Esophagus mucosa (tissue), 1 donor: ENCODE measurements at places on chromosomes 4 and X.

GRCh38 chr4:33160126-33160525, 2440.0 kb downstream of the PCDH7 start:
- no peak for ATAC-seq

GRCh38 chr4:16513876-16514275, 287.6 kb upstream of the TAPT1 start:
- ATAC-seq = no peak

- ATAC-seq = no peak
These were observed 26.5 kb upstream of the CCDC160 start for GRCh38 chrX:134210465-134210864.

DNA sequence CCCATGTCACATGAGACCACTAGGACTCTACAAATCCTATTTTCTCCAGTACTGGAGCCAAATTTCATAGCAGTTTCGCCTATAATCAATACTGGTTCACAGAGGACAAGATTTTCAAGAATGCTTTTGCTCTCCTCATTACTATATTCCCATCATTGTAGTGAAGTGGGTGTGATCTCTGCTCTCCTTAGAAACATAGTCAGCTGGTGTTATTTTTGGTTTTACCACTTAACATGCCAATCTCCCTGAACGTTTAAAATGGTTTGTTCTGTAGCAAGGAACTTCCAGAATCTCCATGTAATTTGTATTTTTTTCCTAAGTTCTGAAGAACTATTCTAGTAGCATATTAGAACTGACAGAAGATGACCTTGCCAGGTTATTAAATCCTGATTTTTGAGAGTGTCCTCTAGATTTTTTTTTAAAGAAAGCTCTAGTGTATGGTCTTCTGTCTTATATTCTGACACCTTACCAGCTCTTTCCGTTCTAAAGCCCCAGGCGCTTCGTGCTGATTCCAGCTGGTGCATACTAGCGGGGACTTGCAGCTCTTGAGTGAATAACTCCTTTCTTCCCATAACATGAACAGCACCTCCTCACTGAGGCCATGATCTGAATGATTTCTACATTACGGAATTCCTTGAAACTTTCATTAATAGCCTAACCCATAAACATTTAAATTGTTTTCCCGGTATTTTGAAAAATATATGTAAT, 1372.9 kb downstream of the TECRL start:
- no peak for ATAC-seq

DNA sequence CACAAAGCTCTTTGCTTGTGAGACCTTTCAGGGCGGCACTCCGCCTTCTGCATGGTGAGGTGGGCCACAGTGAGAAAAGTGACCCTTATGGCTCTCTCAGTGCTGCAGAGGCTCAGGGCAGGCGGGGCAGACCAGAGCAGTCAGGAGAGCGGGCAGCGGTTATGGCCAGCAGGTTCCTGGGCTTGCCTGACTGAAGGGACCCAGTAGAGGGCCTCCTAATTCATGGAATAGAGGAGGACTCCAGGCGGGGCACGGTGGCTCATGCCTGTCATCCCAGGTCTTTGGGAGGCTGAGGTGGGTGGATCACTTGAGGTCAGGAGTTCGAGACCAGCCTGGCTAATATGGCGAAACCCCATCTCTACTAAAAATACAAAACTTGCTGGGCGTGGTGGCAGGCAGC, 91.4 kb downstream of the CLNK start:
- no peak for ATAC-seq

DNA sequence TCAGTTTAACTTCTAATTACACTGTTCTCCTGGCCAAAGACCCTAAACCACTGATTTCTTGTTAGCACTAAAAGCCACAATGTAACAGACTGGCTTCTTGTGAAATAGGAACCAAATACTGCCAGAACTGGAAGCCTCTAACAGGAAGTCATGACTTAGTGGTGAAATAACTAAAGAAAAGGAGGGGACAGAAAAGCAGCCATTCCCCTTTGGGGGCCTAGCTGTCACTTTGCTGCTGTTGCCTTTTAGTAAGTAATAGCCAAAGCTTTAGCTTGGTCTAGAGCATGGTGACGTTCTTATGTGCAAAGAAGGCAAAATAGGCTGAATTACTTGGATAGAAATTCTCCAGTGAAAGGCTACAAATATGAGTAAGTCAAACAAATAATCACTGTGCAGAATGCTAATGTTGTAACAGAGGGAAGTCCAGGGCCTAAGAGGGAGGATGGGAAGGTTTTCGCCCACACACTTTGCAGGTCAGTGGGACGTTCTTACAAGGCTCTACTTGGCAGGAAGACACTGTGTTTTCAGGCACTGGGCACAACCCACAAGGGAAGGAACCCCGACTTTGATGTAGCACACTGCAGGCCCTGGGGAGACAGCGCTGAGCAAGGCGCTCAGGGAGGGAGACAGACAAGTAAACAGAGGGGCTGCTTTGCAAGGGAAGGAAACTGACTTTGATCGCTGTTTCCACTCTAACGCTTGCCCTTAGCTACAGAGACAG, 16.7 kb downstream of the GAB3 start:
- ATAC-seq = peak; percentile 14

DNA sequence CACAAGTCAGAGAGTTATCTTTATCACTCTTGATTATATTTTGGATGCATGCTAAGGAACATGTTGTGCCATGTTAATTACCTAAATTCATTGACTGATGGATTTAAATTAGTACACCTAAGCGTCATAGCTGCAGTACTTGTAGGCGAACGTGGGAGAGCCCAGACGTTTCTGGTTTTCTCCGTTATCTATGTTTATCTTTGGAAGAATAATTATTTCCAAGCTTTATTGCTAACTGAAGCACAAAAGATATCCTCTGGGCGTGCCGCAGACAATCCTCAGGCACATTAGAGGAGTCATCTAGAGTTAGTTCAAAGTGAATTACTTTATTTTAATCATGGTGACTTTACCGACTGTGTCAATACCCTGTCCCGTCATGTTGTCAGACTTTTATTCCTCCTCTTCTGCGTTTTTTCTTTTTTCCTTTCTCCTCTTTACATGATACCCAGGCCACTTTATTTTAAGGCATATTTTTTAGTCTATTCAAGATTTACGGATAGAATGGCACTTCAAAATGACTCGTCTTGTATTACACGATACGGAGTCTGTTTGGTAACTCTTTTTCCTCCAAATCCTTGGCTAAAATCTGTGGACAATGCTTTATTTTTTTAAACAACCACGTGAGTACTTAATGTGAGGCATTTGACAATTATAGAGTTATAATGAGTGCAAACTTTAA, 632.0 kb upstream of the TENM3 start:
- ATAC-seq = no peak

DNA sequence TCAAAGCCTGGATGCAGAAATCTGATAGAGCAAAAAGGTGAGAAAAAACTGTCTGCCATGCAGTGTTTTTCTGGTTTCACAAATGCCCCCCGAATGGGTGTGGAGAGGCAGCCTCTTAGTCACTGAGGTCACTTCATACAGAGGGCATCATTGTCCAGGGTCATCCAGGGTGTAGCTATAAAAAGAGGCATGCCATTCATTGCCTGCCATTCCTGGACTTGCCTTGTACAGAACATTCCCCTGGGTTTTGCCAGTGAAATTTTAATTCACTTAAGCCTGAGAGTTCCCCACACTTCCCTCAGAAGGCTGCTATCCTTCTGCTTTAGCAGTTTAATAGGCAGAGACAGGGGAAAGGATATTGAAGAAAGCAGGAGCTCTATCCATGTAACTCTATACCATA, 230.3 kb downstream of the UNC5C start:
- ATAC-seq = no peak

DNA sequence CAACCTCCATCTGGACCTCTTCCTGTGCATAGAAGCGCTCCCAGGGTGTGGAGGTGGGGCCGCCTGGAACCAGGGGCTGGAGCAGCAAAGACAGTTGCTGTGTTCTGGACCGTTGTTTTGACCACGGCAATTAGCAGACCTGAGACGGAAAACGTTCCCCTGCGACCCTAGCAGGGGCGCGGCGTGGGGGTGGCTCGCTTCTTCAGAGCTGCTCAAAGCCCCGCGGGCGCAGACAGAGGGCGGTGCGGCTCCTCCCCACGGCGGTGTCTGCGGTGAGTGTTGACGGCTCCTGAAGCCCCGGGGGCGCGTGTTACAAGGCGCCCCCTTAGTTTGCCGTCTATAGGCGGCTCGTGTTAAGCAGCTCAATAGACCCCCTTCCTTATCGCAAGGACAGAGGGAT, 79.2 kb downstream of the TRIML1 start:
- no peak for ATAC-seq

DNA sequence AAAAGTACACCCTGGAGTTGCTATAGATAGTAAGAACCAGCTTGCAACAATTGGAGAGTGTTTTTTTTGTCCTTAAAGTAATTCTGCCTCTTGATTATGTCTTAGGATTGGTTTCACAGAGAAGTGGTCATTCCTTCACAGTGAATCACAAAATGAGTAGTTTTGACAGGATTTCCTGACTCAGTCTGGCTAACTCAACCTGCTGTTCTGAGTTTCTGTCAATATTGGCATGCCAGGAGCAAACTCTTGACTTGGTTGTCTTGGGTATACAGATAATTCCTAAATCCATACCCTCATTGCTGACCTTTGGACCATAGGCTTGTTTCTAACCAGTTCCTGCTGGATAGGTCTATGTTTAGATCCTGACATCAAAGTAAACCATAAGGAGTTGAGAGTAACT, 9.4 kb downstream of the FHIP1A start:
- peak; percentile 69 for ATAC-seq

DNA sequence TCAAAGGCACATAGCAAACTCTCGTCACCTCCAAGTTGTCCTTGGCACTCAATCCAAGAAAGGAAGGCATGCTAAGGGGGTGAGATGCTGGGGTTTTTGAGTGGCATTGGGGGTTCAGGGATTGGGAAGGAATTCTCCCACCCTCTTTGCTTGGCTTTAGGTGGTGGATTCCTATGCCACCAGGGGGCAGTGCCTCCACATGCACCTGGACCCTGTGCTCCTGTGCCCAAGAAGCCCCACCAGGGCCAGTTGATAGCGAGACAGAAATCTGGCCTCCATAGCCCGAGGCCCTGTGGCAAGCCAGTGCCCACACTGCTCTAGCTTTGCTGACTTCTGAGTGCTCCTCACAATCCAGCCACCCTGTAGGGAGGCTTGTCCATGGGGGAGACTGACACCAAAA, 2.0 kb upstream of the FATE1 start:
- ATAC-seq = no peak

DNA sequence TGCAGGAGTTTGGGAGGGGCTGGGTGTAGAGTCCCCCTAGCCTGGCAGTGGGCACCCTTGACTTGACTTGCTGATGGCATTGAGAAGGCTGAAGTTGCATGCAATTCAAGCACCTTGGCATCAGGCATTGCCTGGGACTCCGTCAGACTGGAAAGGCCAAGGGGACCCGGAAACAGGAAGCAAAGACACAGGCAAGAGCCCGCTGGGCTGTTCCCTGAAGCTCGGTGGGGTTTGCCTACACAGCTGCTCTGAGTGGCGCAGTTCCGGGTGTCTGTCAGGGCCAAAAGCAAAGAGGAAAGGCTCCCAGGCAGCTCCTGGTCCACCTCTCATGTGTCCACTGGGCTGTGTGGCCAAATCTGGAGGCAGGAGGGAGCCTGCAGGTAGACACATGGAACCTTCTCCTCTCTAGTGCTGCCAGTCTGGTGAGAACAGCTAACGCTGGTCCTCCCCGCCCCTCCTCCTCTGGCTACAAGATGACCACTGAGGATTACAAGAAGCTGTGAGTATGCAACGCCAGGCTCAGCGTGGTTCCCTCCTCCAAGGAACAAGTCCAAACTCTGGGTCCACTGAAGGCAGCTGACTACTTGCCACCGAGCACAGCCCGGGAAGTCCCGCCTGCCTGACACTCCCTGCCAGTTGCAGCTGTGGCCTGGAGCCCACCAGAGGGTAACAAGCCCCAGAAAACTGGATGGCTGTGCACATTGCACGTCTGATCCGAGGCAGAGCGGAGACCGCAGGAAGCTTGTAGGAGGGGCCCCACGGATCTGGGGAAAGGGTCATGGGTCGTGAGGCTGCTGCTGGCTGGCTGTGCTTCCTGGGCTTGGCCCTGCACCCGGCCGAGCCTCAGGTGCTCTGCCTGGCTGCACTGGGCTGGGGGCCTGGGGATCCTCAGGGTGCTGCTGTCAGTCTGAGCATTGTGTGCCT, 20.1 kb downstream of the ZNF185 start:
- ATAC-seq = no peak

- peak; percentile 62 for ATAC-seq
These were observed 1.3 kb upstream of the ADH7 start for GRCh38 chr4:99436462-99436861.

GRCh38 chr4:138034871-138035270, 207.3 kb downstream of the SLC7A11 start:
- ATAC-seq = peak; percentile 98

- no peak for ATAC-seq
These were observed 154.6 kb downstream of the GUCY2F start for GRCh38 chrX:109327251-109327650.

- ATAC-seq = no peak
These were observed 874.8 kb downstream of the C4orf33 start for GRCh38 chr4:129970801-129971200.

- no peak for ATAC-seq
These were observed 56.6 kb downstream of the CHST7 start for GRCh38 chrX:46630141-46630540.

DNA sequence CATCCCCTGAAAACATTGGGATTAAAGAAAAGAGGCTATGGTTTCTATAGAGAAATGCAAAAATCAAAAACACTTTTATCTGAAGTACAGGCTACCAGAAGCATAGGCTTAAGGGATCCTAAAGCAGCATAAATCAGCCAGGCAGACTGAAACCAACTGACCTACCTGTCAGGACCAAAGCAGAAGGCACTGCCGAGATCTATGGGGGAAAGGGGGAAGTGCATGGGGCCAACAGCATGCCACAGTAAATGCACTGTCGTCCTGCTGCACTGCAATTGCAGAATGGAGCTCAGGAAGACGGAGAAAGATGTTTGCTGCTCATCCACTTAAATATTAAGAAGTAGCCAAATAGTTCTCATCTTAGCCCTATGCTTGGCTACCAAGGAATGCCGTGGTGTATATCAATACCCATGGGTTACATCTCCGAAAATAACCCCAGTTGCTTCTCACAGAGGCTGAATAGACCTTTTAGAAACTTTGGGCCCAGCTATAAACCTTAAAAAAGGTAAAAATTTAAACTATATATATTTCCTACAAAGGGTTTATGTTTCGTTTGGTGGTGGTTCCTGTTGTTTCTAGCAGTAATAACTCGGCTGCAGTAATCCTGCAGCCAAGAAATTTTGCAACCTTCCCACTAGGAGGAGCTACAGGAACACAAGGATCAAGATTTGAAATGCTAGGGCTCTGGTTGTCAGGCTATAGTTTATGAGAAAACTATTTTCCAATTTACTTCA, 312.2 kb upstream of the DIAPH2 start:
- ATAC-seq = no peak

DNA sequence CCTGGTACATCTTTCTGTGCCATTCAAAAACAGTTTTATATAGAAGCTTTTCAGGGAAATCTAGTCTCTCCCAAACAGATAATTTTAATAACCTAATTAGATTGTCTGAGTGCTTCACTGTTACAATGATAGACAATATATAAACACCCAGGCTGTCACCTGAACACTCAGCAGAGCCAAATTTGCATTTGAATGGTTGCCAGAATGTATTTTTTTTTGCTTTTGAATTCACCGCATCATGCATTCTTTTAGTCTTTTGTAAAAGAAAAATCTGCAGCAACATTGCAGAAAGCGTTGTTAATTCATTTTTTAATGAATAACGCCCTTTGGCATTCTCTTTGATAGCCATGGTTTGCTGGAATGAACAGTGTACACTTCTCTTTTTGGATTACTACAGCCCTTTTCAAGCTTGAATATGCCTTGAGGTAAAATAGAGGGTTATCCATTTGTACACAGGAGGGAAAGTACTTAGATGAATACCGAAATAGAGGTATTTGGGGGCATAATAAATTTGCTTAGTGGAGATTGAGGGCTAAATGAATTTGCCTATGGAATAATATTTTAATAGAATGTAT, 175.0 kb upstream of the EPHA5 start:
- ATAC-seq = no peak
